ENCODE measurements at places on chromosomes 13 and 19. TPM values are rescaled to one million over a fixed set of nuclear protein-coding genes. Genes with fewer than 3 reads are reported as not detected.

Gene ZNF549
- total RNA-seq = 8.9 TPM

Gene C5AR2
- total RNA-seq = 0.52 TPM

Gene ITGBL1
- total RNA-seq = 4.7 TPM

Gene ZNF530
- total RNA-seq = 6.8 TPM

Gene PLA2G4C
- 33.9 TPM for total RNA-seq

Gene PGLYRP2
- total RNA-seq = not detected

Gene CEACAM3
- total RNA-seq = not detected

Gene RFPL4A
- total RNA-seq = 0.52 TPM

Gene TMEM238
- total RNA-seq = not detected

Gene QPCTL
- 2.6 TPM for total RNA-seq

Gene ONECUT3
- total RNA-seq = not detected

Gene NCCRP1
- total RNA-seq = not detected

Gene ZNF324B
- 5.7 TPM for total RNA-seq

Gene S1PR4
- total RNA-seq = 2.1 TPM

Gene PSG3
- total RNA-seq = not detected

Gene SIGLECL1
- not detected for total RNA-seq

Gene ZBTB45
- 3.7 TPM for total RNA-seq

Gene ICAM4
- total RNA-seq = 2.6 TPM

Gene FGF9
- 3.7 TPM for total RNA-seq

Gene SLC25A41
- total RNA-seq = 0.52 TPM

Gene PRKD2
- 13.6 TPM for total RNA-seq

Gene RHPN2
- total RNA-seq = 0.52 TPM

Gene SHD
- total RNA-seq = 24.5 TPM

Gene ZNF625
- total RNA-seq = 7.3 TPM

Gene PSG1
- not detected for total RNA-seq

Measured in skeletal muscle tissue (tissue), 5 donors.